CD8-positive, alpha-beta memory T cell (primary cell): ENCODE measurements at places on chromosomes 7 and 10.

DNA sequence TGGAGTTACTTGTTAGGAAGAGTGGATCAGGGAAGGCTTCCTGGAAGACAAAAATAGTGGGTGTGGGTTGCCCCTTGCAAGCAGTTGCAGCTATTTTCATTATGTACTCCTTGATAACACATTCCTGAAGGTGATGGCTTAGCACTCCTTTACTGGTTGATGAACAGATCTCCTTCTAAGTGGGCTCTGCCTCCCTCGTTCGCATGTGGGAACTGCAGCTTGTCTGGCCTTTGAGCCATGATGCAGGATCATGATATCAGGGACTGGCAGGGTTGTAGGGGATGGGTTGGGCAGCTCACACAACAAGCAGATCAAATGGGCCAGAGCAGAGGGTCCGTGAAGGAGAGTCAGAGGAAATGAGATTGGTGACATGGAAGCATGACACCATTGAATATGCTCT lies 28.8 kb upstream of the LRRC4 start:
- no peak for DNase-seq

DNA sequence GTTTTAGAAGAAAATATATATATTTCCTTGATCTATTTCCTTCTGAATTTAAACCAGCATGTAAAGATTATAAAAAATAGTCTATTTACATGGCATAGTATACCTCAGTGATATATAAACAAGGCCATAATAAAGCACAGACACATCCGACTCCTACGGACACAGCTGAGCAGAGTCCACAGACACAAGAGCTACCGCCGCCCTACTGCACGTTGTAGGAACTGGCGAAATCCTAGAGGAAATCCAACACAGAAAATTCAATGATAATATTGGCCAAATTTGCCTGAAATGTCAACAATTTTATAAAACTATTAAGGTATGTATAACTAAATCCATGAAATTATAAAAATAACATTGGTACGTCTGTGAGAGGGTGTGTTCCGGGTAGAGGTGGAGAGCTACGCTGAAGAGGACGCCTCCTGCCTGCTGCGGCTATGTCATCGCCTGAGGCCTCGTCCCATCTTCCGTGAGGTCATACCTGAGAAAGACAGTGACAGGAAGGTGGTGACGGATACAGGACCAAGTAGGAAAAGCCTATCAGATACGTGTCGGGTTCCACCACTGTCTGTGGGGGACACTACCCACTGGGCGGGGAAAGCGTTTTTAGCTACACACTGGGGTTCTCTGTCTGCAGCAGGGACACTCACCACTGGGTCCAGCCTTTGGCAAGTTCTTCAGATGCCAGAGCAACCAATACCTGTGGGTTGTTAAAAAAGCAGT lies 29.3 kb upstream of the NCAPG2 start:
- DNase-seq: no peak

- DNase-seq: no peak
Measured at GRCh38 chr7:9175871-9176270, 742.5 kb downstream of the NXPH1 start.

- no peak for DNase-seq
Measured at GRCh38 chr7:3533040-3533439, 232.0 kb downstream of the SDK1 start.

DNA sequence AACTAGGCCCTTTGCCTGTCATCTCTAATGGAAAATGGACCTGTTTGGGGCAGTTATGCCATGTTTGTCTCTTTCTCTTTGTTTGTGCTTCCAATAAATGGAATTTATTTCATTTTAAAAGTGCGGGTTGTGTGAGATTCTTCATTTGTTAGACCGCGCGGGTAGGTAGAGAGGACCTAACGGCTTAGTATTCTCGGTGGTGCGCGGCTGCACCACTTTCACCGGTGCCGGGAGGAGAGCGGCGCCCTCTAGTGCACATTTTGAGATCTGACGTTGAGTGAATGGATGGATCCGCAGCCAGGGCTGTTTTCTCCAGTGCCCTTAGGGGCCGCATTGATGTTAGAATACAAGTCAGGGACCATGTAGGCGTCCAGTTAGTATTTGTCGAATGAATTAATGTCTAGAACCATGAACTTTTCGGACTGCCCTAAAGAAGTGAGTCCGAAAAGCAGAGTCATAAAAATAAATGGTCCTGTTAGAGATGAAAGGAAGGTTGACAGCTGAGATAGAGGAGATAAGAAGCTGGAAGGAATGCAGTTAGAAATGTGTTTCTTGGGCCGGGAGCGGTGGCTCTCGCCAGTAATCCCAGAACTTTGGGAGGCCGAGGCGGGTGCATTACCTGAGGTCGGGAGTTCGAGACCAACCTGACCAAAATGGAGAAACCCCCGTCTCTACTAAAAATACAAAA lies 29.3 kb upstream of the GIMAP8 start:
- DNase-seq: peak; percentile 86

- no peak for DNase-seq
Measured at GRCh38 chr10:117684672-117685211, 142.2 kb downstream of the EMX2 start.

DNA sequence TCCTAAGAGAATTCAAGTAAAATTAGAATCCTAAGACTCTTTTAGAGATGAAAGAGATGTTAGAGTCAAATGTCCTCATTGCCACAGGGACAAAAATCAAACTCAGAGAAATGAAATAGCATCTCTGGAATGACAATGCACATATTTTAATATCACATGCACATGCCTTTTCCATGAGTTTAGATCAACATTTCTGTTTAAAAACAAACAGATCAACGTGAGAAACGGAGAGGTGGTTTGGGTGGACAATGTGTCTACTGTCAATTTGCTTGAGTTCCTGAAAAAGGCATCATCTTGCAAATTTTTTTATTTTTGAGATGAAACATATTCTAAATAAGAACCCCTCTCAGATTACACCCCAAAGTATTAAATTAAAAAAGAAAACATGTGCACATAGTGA lies 130.0 kb downstream of the CHRM2 start:
- DNase-seq: no peak

DNA sequence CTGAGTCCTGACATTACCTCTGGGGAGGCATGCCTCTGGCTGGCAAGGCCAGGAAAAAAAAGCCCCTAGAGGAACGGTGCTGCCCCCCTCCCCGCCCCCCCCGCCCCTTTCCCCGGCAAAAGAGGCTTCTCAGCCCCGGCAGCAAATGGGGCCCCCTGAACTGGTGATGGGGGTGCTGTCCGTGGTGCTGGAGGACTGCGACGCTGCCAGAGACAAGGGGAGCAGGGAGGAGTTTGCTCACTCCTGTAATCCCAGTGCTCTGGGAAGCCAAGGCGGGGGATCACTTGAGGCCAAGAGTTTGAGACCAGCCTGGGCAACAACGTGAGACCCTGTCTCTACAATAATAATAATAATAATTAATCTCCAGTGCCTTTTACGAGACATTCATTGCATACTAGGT lies 23.7 kb downstream of the SRRM3 start:
- no peak for DNase-seq

- DNase-seq: no peak
Measured at GRCh38 chr7:42097752-42098151, 139.3 kb downstream of the GLI3 start.

GRCh38 chr10:131797626-131798025 lies 103.2 kb upstream of the PPP2R2D start:
- DNase-seq: no peak

- DNase-seq: no peak
Measured at GRCh38 chr7:31341141-31341540, 615 bp upstream of the NEUROD6 start.

DNA sequence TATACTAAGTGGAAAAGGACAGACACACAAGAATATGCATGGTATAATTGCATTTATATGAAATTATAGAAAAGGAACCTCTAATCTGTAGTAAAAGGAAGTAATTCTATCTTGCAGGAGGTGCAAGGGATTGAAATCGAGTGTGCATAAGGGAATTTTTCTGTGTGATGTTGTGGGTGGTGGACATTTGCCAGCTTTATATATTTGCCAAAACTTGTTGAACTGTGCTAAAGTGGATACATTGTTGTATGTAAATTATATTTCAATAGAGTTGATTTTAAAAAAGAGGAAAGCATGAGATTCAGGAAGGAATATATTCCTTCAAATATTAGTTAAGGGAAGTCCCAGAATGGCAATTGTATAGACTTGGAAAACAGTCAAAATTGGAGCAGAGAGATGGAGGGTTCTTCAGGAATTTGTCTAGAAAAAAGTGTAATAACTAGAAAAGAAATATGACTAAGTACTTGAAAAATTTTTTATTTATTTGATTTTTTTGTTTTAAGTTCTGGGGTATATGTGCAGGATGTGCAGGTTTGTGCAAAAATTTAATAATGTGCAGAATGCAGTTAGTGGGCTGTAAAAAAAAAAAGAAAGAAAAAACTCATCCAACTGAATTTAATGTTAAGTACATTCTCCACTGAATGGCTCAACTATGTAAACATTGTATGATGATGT lies 96.1 kb downstream of the ARL4A start:
- DNase-seq: no peak

DNA sequence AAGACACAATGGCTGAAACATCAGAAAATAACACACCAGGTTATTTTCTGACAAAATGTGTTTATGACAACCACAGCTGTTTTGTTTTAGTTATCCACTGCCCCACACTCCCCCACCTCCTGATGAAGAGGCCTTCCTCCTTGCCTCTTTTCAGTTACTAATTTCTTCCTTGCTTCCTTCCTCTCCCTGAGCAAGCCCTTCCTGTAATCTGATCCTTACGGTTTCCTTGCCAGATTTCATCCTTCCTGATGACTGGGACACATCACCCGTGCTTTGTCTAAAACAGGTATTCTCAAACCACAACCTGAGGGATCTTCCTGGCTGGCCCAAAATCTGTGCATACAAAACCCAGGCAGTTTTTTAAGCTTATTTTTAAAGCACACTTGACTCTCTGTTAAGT lies 39.4 kb downstream of the CHST15 start:
- no peak for DNase-seq

- no peak for DNase-seq
Measured at GRCh38 chr10:22218448-22218847, 633 bp upstream of the EBLN1 start.

DNA sequence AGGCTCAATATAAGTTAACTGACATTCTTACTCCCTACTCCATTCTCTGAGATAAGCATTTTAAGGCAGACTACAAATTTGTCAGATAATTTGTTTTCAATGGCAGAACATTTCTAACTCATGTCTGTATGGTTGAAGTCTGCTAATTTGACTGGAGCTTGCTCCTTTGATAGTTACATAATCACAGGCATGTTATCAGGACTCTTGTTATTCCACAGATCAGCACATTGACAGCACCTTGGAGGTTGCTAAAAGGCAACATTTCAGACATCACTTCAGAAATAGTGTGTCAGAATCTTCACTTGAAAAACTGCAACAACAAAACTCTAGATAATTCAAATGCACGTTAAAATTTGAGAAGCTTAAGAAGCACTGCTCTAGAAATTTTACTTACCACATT lies 158.3 kb upstream of the PCLO start:
- no peak for DNase-seq

GRCh38 chr7:4659551-4660286 lies 22.4 kb upstream of the FOXK1 start:
- DNase-seq: no peak

DNA sequence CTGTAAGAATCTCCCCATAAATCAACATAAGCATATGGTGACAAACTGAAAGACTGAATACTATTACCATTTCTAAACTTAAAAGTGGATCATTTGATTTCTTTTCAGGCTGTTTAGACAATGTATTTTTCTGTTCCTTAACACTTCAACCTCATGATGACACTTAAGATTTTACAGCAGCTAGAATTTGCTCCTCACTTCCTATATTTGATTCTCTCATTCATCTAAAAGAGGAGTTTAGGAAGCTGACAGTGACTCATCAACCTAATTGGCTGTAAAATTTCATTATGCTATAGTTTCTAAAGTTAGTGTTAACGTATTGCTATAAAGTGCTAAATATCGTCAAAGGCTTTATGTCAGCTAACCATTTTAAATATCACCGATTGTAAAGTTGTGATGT lies 478.7 kb downstream of the GRM8 start:
- DNase-seq: no peak

- DNase-seq: no peak
Measured at GRCh38 chr7:112411186-112411795, 39.0 kb upstream of the IFRD1 start.

- no peak for DNase-seq
Measured at GRCh38 chr10:5094265-5095205, at the start of gene AKR1C3. Gene AKR1C3, plus strand, starts transcription at chr10:5094414. Its CDS starts 31 bp downstream, at chr10:5094445.

- DNase-seq: no peak
Measured at GRCh38 chr10:30422151-30422695, 11.8 kb upstream of the MAP3K8 start.

GRCh38 chr7:6422095-6422494 lies 25.7 kb downstream of the DAGLB start:
- DNase-seq: no peak

- DNase-seq: no peak
Measured at GRCh38 chr10:22891797-22892196, 36.1 kb upstream of the ARMC3 start.

DNA sequence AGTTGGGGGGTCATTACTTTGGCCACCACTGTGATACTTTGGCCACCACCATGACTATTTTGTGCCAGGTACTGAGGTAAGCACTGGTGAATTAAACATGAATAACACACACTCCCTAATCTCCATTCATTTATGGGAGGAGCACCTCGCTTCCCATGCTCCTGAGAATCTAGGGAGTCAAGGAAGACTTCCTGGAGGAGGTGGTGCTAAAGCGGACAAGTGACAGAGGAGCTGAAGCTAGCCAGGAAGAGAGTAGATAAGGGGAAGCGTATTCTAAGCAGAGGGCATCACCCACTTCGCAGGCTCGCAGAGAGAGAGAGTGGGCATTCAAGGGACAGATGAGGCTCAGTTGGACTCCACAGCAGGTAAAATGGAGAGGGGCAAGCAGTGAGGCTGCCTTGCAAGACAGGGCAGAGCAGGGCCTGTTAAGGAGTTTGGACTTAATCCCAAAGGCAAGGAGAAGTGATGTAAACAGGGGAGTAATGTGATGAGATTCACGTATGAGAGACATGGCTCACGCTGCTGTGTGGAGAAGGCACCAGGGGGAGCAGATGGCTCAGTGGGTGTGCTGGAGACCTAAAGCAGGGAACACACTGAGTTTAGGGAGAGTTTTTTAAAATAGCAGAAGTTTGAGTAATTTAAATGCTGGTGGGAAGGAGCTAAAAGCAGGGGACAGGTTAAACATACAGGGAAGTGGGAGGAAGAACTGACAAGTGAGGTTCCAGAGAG lies 21.3 kb upstream of the TMEM248 start:
- no peak for DNase-seq

DNA sequence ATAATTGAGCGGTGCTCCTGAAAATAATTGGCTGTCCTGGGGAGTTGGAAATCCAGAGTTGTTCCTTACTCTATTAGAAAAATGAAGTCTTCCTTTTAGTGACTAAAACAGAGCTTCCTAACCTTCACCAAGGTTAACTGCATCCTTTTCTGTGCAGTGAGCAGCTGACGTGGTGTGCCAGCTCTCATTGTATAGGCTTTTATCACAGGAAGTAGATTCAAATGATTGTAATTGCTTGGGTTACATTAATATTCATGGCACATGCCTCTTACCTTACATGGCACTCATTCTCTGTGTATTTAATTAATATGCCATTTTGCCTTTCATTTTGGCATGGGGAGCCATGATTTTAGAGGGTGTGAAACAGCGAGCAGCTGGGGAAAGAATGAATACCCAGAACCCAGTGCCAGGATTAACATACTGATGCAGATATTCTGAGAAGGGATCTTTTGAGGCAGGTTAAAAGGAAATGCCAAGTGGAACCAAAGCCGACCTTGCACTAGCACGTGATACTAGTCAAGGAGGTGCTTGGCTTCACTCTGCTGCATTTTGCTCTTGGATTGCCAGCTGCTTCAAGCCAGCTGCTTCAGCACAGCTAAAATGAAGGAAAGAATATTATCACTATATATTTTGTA lies 115.3 kb downstream of the ST7 start:
- no peak for DNase-seq
